ENCODE measurements at places on chromosomes 16 and 17.
A peak's percentile ranks its signal among the peaks of the same experiment; 100 is the strongest.

- no peak for DNase-seq
Observed at GRCh38 chr17:50397919-50398285, 579 bp upstream of the LRRC59 start.

DNA sequence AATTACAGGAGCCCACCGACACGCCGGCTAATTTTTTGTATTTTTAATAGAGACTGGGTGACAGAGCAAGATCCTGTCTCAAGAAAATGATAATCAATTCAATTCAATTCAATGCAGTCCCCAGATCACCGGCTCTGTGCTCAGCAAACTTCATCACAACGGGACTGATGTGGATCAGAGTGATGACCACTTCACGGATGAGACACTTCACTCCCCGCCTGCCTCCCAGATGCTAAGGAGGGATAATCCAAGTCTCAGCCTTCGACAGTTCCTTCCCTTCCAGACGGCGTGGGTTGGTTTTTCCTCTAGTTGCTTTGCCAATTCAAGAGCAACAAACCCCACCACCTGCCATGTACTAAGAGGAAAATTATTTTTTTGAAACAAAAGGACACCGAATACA, 93.8 kb downstream of the ZDHHC7 start:
- DNase-seq = no peak

GRCh38 chr17:75755205-75755901, 9.6 kb downstream of the GALK1 start:
- no peak for DNase-seq

- peak; percentile 43 for DNase-seq
Observed at GRCh38 chr16:166375-167121, 770 bp downstream of the HBM start.

DNA sequence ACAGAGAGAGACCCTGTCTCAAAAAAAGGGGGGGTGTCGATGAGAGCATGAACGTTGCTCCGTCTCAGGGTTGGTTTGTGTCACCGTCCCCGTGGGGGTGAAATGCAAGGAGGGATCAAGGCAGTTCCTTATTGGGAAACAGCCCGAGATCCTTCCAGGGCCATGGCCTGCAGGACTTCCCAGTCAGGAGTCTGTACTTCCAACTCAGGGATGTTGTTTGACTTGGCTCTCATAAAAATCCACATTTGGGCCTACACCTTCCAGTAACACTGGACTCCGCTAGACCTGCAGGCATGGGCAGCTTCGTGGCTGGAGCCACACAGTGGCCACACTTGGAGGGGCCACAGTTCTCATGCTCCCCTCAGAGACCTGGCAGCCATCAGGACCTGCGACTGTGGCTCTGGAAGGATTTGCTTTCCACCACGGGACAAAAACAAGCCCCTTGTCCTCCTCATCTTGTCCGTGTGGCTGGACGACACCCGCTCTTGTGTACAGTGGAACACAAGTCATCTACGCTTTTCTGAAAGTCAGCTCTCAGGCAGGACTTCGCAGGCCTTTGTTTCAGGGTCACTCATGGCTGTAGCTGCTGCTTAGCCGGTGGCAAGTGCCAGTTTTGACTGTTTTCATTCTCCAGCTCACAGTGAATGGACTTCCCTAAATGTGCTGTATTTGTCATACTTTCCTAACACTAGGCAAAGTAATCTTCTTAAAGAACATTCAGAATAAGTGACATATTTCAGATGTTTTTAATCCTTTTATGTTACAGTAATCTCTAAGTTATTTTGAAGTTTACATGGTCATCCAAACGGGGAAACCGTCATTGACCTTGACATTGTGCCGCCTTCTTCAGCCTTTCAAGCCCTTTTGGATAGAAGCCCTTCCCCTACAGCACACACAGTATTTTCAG, 24.2 kb upstream of the IL17C start:
- DNase-seq = no peak

- no peak for DNase-seq
Observed at GRCh38 chr16:88286301-88286923, 96.3 kb upstream of the ZNF469 start.

DNA sequence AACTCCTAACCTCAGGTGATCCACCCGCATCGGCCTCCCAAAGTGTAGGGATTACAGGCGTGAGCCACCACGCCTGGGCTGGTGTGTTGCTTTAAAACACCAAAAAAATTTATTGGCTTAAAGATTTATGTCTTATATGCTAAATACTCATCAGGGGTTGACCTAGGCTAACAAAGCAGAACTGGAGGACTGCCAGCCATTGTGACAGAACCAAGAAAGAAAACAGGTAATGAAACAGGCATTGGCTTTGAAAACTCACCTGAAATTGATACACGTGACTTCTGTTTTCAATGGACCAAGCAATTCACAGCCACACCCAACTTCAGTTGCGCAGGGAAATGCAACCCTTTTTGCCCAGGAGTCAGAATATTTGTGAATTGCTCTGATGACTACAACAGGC, 4.9 kb upstream of the PHAF1 start:
- no peak for DNase-seq

- DNase-seq = peak; percentile 79
Observed at GRCh38 chr17:51166987-51167931, 1.0 kb downstream of the NME2 start.

DNA sequence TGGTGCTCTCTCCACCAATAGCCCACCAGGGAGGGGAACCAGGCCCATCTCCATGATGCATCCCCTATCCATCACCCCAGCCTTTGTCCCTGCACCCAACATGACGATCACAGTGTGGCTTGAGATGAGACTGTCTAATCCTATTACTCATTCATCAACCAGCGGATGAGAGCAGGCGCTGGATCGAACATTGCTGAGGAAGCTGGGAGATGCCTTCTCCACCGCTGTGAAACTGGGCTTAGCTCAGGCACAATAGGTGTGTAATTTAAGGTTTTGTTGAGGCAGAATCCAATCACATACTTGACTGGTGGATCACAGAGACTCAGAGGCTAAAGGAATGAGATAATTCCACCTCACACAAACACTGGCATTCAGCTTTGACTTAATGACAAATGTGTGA, 64.6 kb upstream of the IRX3 start:
- no peak for DNase-seq

- DNase-seq = no peak
Observed at GRCh38 chr17:55264278-55264644, 499 bp upstream of the HLF start.

DNA sequence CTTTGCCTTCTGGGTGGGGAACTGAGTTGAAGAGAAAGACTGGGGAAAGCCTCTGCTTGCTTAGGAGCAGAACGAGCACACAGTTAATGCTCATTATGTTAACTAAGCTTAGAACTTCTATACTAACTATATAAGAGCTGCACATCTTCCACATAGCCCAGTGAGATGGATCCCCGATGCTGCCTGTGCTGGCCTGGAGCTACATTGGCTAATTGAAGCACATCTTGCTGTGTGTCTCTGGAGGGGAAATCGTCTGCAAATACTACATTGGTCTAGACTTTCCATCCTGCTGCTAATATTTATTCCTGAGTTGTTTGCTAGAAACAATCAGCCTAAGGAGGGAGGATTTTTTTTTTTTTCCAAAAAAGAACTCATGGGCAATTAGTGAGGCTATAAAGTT, 406.3 kb downstream of the HAPSTR1 start:
- no peak for DNase-seq

- no peak for DNase-seq
Observed at GRCh38 chr17:74156878-74157277, 46.6 kb upstream of the RPL38 start.

DNA sequence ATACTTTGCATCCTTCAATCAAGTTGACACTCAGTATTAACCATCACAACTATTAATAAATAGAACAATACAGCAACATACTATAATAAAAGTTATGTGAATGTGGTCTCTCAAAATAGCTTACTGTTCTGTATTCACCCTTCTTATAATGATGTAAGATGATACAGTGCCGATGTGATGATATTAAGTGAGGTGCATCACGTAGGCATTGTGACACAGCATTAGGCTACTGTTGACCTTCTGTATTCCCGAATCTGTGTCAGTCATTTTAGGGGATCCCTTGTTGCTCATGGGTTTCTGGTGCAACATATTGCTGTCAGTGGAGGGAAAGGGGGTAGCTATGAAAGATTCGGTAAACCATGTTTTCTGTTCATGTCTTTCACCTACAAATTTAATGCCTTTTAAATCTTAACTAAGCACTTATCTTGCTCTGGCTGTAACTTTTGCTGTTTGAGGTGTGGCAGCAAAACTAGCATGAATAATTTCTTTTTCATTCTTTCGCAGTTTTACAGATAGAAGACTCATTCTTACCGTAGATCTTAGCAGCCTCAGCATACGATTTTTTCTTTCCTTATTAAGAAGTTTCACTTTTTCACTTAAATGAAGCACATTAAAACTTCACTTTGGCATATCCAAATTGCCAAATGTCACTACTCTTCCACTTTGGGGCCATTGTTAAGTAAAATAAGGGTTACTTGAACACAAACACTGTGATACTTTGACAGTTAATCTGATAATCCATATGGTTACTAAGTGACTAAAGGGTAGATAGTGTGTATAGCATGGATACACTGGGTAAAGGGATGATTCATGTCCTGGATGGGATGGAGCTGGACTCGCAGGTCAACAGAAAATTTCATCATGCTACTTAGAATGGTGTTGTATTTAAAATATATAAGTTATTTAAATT, 29.6 kb downstream of the NFAT5 start:
- DNase-seq = no peak

DNA sequence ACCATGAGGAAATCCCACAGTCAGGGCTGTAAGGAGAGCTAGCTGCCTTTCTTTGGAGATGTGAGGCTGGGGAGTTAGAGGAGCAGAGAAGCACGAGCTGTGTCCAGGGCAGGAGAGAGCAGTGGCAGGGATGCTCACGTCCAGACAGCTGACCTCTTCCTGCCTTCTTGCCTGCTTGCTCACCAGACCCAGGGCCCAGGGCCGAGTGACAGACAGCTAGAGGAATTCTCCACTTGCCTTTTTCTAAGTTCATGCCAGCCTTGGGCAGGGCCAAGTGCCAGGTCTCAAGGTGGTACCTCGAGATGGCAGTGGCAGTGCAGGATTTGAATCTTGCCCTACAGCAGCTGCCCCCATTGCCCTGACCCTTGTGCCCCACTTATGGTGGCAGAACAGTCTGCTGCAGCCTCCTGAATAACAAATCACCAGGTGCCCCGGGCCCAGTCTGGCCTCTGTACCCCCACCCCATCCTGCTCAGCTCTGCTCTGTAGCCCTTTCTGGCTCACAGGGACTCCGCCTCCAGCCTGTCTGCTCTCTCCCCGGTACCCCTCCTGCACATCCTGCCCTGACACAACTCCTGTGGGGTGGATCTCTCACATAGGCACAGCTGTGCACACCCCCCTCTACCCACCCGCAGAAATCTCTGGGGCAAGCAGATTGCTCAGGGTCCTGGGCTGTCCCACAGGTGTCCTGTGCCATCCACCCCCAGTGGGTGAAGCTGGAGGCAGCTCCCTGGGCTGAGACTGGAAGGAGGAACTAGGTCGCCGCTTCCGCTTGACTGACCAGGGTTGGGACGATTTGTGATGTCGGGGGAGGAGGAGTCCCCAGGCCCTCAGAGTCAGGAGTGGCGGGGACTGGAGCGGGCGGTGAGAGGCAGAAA, 25.9 kb downstream of the GRIN2C start:
- DNase-seq = peak; percentile 88

DNA sequence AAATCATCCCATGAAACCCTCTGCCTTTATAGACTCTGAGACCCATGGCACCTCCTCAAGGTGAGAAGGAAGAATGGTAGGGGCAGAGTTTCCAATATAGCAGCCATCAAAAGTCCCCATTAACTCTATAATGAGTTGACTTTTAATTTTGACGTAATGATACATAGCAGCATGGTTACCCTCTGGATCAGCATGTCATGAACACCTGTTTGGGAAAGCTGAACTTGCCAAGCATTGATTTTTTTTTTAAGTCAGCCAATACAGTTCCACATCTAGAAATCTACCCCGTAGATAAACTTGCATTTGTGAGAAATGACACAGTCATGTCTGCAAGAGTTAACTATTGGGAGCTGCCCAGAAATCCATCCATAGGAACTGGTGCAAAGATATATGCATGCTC, 191.8 kb downstream of the TMEM114 start:
- DNase-seq = no peak

DNA sequence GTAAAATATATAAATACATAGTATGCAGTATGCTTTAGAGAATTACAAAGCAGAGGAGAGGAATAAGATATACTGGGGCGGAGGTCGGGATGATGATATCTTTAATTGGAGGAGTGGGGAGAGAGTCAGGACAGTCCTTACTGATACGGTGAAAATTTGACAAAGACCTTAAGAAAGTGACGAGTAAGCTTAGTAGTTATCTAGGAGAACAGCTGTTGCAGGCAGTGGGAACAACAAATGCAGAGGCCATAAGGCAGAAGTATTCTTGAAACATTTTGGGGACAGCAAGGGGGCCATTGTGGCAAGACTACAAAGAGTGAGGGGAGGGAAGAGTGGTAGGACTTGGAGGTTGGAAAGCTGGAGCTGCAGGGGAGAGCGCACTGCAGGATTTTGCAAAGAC, 22.3 kb upstream of the CDC6 start:
- DNase-seq = no peak

DNA sequence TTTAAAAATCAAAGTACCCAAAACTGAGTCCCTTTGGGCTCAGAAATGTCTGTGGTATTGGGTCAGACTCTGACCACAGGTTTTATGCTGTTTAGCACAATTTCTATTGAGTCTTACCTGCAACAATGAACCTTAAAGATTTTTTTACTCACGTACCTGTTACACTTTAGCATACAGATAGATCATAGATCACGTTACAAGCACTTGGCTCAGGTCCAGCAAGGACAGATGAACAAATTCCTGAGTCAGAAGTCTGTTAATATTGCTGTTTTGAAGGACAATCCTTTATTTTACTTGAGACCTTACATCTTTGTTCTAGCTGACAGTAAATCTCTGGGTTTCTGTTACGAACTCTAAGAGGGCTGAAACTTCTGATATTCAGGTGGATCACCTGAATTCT, 12.8 kb downstream of the SLC7A6OS start:
- DNase-seq = no peak

DNA sequence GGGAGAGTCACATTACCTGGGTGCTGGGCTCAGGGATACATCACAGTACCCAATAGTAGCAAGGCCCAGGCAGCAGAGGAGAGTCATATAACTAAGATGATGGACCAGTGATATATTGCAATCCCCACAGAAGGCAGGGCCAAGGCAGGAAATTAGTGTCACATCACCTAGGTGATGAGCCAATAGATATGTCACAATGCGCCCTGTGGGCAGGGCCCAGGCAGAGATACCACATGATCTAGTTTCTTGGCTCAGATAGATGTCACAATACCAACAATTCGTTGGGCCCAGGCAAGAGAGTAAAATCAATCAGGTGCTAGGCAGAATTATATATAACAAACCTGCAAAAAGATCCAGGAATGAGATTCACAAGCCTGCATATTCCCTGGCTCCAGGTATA, 2111.5 kb downstream of the TP53TG3F start:
- DNase-seq = no peak

All from KBM-7 (cell line).